CD4-positive, alpha-beta T cell treated with Interleukin-6 at 100 ng/mL for 8 hours (primary cell): ENCODE measurements at places on chromosomes 3 and 15.
A peak's percentile ranks its signal among the peaks of the same experiment; 100 is the strongest.

DNA sequence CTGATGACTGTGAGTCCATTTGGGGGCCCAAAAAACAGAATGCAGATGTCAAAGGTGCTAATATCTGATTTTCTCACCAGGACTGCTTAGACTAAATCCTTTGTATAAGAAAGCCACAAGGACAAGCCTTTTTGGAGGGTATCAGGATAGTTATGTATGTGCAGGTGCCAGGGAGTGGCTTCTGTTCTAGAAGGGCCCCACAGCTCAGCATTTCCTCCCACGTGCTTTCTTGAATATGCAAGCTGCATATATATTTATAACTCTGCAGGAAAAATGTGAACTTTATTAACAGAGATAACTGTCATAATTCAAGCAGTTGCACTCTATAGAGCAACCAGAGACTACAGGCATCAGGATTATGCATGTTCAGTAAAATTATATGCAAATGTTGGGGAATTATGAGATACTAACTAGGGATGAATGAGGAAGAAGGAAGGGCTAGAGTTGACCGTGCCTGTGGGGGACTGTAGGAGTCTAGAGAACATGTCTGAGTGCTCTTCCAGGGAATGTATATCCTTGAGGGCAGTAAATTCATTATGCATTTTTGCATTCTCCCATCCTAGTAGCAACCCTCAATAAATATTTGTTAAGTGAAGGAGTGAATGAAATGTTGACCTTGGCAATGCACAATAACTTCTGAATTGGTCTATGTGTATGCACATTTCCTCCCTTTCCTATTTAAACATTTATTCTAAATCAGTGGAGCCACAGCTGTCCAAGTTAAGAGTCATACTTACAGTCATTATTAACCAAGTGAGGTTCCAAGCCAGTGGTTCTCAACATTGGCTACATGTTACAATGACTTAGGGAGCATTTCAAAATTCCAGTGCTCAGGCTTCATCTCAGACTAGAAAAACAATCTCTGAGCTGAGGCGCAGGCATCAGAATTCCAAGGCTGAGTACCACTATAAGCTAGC, 94.8 kb upstream of the ANKRD28 start:
- DNase-seq = no peak

DNA sequence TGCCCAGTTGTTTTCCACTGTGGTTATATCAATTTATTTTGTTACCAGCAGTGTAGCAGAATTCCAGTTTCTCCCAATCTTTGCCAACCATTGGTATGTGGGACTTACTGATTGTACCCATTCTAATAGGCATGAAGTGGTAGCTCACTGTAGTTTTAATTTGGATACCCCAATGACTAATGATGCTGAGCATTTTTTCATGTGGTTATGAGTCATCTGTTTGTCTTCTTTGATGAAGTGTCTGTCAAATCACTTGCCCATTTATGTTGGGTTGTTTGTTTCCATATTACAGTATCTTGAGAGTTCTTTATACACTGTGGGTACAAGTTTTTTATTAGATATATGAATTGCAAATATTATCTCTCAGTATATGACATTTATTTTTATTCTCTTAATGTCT, 644.3 kb downstream of the NR2F2 start:
- no peak for DNase-seq

- no peak for DNase-seq
Measured at GRCh38 chr3:119826711-119827608, 45.1 kb downstream of the NR1I2 start.

- no peak for DNase-seq
Measured at GRCh38 chr3:195587406-195587805, 3.7 kb upstream of the APOD start.

GRCh38 chr15:78685925-78686324, 44.9 kb upstream of the CHRNB4 start:
- DNase-seq = no peak

DNA sequence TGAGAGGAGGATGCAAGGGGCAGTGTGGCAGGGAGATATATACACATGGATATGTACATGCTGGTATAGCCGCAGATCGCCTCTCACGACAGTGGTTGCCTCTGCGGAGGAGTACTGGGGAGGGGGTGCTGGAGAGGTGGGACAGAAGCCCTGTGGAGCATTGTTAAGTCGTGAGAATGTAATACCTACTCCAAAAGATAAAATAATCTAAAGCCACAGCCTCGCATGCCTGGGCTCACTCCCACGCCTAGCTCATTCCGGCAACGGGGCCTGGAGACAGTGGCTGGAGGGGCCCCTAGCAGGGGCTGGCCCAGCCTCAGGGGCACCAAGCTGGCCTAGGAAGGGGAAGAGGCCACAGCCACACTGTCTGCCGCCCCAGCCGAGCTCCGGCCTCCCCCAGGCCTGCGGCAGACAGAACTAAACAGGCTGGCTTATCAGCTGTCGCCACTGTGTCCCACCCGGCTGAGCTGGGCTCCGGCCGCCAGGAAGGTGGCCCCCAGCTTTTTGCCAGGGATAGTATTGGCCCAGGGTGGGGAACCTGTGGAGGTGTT, 65.1 kb upstream of the LCTL start:
- DNase-seq = no peak

DNA sequence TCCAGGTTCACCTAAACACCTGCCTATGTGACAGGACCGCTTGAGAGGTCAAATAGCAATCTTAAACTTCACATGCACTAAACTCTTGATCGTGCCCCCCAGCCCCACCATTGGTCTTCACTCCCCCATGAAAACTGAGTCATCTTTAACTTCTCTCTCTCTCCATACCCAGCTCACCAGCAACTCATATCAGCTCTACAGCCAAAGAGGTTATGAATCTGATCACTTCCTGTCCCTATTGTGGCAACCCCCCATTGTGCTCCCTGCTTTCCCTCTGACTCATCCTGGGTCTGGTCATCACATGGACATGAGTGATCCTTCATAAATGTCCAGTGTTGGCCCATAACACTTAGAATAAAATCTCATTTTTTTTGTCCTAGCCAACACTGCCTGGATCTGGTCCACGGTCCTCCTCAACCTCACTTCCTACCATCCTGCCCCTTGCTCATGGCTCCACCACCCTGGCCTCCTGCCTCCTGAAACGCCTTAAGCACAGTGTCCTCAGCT, 103.4 kb upstream of the HACD2 start:
- DNase-seq = no peak

DNA sequence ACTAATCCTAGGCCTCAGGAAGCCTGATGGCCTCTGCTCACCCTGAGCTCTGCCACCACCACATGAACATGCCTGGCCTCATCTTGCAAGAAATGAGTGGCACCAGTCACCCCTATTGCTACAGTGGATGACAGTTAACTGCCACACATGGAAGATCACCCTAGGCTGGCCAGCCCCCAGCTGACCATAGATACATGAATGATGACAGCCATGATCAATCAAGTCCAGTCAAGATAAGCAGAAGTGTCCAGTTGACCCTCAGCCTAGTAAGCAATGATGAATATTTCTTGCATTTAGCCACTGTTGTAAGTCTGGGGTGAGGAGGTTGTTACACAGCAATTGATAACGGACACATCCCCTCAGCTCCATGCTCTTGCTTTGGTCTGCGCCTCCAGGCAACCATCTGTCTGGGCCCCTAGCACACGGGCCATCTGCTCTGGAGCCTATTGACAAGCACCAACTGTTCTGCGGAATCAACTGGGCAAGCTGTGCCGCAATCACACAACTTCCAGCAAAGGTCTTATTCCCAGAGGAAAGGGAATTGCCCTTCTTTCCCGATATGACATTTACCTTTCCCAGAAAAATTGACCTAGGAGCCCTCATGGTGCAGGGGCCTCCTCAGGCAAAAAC, 2.2 kb upstream of the LYZL4 start:
- DNase-seq = no peak

- peak; percentile 33 for DNase-seq
Measured at GRCh38 chr3:15460891-15461531, 33.6 kb downstream of the EAF1 start.

- DNase-seq = no peak
Measured at GRCh38 chr15:90051874-90052273, 50.4 kb downstream of the IDH2 start.

DNA sequence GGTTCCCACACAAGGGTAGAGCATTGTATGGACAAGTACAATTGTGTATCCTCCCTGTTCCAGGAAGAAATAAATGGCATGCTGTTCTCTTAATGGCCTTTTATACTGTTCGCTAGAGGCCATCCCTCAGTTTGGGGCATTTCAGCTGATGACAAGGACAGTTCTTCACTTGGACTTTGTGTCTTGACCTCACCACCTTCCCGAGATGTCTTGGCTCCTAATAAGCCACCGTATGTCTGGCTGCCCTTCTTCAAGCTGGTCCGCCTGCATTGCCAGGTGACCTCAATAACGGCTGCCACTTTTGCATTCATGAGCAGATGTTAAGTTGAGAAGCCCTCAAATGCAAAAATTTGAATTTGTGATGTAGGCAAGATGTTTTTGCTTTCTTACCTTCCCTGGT, 24.1 kb downstream of the ZBTB38 start:
- DNase-seq = no peak

GRCh38 chr15:44798826-44799225, 62.5 kb downstream of the TRIM69 start:
- DNase-seq = no peak

DNA sequence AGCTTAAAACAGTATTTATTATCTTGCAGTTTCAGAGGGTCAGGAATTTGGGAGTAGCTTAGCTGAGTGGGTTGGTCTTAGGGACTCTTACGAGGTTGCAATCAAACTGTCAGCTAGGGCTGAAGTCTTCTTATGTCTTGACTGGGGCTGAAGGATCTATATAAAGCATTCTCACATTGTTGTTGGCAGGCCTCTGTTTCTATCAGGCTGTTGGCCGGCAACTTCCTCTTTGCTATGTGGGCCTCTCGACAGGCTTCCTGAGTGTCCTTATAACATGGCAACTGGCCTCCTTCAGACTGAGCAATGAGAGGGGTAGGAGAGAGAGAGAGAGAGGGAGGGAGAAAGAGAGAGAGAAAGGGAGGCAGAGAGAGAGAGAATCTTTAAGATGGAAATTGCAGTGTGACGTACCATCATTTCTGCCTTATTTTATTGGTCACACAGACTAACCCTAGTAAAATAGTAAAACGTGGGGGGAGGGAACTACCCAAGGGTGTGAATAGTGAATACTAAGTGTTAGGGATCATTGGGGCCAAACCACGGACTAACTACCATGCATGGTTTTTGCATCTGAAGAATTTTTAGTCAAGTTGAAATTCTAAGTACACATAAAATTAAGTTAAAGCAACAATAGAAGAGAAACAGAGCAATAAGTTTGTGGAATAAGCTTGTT, 16.1 kb downstream of the FGF7 start:
- DNase-seq = no peak

DNA sequence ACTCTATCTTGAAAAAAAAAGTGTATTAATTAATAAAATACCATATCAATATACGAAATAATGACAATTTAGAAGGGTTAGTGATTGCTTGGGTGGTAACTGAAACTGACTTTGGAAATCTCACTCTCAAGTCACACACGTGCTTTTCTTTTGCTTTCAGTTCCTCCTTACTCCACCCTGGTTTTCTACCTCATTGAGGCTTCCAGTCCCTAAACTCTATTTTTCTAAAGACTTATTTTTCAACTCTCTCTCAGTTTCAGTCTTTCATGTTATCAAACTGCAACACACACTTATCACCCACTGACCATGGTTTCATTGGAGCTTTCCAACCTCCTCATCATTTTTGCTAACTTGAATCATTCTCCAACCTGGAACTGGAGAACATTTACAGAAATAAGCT, 23.5 kb downstream of the IL12A start:
- DNase-seq = no peak

DNA sequence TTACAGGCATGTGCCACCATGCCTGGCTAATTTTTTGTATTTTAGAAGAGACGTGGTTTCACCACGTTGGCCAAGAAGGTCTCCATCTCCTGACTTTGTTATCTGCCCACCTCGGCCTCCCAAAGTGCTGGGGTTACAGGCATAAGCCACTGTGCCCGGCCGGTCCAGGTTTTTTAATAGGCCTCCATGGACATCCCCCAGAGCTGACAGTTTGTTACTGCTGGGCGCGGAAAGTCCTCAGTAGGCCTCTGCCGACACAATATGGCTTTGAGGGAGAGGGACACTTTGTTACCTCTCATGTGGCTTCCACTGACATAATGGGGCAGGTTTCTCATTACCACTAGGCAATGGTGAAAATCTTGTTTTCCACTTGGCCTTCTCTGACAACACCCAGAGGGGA, 152.0 kb downstream of the WNT7A start:
- DNase-seq = no peak

DNA sequence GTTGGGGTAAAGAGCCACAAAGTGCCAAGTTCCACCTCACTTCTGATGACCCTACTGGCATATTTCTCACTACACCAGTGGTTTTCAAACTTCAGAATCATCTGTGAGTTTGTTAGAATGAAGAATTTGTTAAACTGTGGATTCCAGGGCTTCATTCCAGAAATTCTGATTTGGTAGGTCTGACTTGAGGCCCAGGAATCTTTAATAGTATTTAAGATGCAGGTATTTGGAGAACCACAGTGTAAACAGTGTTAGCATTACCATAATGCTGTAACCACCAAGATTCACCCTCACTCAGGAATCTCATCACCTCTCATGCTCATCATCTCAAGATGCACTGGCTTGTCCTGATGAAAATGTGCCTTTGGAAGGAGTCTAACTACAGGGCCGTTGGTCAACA, 6.0 kb downstream of the KCNMB3 start:
- no peak for DNase-seq

GRCh38 chr3:196273655-196274054, 13.9 kb downstream of the PCYT1A start:
- no peak for DNase-seq

- DNase-seq = no peak
Measured at GRCh38 chr15:65303687-65304380, 643 bp upstream of the RNU5B-1 start.

DNA sequence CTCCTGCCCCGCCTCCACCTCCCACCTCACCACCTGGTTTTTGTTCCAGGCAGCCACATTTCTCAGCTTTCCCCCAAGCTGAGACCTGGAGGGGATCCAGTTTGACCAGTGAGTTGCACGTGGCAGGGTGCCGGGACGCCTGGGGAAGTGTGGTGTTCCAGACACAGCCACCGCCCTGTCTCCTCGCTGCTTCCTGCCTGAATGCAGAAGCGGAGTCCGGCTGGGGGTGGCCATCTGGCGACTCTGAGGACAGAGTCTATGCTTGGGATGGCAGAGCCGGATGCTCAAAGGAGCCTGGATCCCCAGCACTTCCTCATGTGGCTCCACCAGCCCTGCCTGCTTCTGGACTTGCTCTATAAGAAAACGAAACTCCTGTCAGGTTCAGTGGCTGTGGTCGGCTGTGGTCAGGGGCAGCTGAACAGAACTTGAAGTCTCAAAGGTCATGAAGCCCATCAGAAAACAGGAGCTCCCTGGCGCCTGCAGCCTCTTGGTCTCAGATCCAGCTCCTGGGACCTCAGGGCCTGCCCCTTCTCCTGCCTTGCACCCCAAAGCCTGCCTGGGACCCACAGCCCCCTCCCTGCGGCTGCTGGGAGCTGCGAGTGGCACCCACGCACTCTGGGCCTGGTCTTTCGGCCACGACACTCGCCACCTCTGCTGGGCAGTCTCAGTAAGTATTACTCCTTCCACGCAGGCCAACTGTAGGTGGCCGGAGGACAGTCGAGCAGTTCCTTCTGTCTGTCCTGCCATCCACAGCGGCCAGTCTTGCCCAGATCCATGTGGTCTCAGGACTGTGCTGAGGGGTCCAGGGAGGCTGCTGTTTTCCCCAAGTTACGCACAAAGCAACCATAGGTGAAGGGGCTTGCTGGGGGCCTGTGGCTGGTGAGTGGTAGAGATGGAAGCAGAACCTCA, 112.8 kb upstream of the MEF2A start:
- DNase-seq = no peak

- DNase-seq = peak; percentile 53
Measured at GRCh38 chr15:85692873-85693272, 101.9 kb downstream of the KLHL25 start.

GRCh38 chr3:77321646-77322045, 281.7 kb downstream of the ROBO2 start:
- DNase-seq = no peak
